Stimulated activated CD4-positive, alpha-beta T cell treated with anti-CD3 and anti-CD28 coated beads, Interleukin-4, amount 100 ng/mL, for 1 hour (primary cell): ENCODE measurements at places on chromosomes 4 and X.

DNA sequence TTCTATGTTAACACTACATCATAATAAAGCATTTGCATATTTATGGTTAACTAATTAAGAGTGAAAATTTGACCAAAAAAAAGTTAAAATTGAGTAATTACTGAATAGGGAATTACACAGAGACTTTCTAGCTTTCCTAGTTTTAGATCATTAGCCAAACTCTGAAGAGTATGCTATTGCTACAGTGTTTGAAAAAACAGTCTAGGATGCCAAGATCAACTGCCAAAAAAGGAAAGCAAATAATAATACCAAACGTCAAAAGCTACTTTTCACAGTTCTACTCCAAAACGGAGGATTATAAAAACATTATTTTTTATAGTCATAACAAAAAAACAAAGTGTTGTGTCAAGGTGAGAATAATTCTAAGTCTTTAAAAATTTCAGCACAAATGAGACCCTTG lies 359.8 kb upstream of the CTSO start:
- no peak for DNase-seq

GRCh38 chr4:185587427-185588161 lies 52.3 kb upstream of the PDLIM3 start:
- DNase-seq: peak; percentile 73

DNA sequence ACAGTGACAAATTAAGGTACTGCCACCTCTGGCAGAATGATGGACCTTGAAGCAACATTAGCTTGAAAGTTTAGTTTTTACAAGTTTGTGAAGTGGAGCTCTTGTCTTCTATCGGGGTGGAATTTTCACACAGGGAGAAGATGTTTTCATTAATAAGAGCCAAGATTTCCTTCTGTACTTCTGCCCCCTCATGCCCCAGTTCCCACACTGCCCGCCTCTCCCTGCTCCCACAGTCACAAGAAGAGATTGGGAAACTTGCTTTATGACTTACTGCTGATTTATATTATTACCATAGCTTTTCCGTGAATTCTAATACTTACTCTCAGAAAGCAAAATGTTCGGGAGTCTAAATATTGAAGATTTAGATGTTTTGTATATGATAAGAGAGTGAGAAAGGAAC lies 539.8 kb upstream of the ARX start:
- no peak for DNase-seq

DNA sequence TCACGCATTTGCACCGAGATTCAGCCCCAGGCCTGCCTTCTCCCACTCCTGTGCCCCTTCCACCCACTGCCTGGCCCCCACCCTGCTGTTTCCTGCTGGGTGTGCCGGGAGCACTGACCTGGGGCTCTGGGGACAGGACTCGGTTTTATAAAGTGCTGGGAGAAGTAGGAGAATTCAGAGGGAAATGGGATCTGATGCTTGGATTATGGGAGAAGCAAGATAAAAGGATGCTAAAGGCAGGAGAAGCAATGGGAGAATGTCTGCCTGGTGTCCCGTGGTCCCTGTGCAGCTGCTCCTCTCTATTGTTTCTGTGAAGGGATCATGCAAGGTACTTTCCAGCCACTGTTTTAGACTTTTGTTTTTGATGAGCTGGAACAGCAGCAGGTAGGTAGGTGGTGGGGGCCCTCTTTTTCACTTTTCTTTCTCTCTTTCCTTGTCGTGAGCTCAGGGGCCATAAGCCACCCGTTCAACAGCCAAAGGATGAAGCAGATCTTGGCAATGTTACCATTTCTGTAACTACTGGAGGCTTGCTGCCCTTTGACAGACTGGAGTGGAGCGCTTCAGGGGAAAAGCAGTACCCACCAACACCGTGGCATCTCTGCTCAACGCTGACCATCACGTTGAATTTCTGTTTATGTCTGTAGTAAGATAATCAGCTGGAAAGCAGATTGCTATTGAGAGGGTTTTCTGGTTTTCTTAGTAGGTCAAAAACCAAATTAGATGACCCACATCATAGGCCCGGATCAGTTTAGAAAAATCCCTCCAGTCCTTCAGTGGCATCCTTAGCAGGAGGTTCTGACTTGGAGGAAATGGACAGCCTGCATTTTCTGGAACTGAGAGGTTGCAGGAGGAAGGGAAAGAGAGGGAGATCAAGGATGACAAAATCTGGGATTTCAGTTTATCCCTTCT lies 63.8 kb upstream of the ENPP6 start:
- no peak for DNase-seq

GRCh38 chr4:152516156-152516555 lies 19.7 kb downstream of the FBXW7 start:
- DNase-seq: no peak

DNA sequence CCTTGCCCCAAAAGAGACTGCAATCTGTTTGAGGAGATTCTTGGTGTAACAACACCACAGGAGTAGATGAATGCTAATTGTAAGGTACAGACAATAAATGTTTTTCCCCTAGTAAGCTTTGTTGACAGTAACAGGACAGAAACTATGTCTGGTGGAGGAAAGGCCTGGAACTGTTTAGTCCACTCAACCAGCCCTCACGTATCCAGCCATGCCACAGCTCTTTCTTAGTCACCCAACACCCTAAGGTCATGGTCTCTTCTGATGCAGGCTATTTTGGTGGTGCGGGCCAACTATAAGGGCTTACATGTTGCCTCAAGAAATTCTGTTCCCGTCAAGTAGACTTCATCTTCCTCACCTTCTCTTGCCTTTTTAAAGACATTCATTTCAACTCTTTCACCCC lies 75.9 kb upstream of the GAB1 start:
- no peak for DNase-seq

DNA sequence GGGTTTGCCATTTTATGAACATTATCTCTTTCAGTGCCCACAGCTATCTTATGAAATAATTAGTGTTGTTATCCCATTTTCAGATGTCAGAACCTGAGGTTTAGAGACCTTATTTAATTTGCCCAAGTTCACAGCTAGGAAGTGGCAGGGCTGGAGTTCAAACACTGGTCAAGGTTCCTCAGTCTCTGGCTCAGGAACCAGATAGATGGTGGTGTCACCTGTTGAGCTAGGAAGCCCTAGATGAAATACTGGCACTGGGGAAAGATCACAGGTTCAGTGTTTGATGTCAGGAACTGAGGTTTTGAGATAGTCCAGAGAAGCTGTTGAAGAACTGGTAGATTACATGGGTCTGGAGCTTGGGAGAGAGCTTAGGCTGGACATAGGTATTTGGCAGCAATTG lies 85.4 kb downstream of the REPS2 start:
- DNase-seq: no peak

- no peak for DNase-seq
Observed at GRCh38 chrX:49179358-49179757, 6.8 kb downstream of the PRICKLE3 start.

GRCh38 chrX:84363051-84363450 lies 139.2 kb downstream of the HDX start:
- no peak for DNase-seq

GRCh38 chrX:17154001-17154400 lies 207.5 kb downstream of the REPS2 start:
- DNase-seq: no peak

DNA sequence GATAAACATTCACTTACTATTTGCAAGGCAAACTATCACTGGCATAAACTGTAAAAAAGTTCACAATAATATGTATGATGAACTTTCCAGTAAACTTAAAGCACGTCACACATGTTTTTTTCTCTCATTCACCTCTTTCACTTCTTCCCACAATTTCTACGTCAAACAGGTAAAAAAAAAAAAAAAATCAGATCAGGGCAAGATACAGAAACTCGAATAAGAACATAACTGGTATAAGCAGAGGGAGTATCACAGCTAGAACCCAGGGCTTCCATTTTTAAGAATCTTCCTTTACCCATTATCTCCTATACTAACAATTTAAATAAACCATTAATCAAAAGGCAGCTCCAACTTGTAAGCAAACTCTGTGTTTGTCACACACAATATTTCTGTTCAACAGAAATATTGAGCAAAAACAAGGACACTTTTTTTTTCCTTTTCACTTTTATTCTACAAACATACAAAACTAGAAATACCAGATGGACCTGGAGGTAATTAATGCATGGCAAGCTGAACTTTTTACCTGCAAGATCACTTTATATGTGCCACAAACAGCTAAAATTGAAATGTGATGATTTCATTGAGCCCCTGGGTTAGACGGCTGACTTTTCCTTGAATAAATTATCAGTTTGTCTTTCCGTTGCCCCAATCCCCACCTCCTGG lies 47.5 kb upstream of the NSUN7 start:
- DNase-seq: no peak
